ENCODE measurements at places on chromosomes 16 and 17.

DNA sequence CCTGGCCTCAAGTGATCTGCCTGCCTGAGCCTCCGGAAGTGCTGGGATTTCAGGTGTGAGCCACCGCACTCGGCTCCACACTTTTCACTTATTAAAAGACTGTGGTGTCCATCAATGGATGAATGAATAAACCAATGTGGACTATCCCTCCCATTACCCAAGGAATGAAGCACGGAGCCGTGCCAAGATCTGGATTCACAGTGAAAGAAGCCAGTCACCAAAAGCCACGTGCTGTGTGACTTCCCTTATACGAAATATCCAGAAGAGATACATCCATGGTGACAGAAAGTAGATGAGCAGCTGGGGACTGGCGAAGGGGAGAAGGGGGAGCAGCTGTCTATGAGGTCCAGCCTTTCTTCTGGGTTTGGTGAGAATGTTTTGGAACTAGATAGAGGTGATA is 48.2 kb upstream of the STH start:
- no peak for DNase-seq

DNA sequence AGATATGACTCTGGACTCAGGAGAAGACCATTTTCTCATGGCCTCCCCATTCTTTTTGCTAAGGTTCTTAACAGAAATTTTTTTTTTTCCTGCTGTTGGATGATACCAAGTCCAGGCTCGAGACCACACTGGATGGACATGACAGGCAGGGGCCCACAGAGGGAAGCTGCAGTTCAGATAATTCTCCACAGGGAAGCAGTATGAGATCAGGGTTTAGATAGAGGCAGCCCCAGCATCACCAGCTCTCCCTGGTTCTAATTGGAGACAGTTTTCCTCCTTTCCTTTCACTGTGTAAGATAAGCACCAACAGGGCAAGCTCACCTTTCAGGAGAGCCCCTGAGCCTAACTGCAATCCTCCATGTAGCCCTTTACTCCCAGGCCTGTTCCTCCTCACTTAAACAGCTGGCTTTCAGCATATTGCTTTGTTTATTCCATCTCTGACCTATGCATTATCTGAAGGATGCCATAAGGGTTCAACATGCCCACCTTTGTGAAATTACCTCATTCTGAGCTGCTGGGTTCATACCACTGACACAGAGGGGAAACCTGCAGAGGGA is 108.1 kb downstream of the SNX11 start:
- peak; percentile 65 for DNase-seq

- no peak for DNase-seq
These were observed 49.5 kb downstream of the SRCIN1 start for GRCh38 chr17:38556239-38556638.

DNA sequence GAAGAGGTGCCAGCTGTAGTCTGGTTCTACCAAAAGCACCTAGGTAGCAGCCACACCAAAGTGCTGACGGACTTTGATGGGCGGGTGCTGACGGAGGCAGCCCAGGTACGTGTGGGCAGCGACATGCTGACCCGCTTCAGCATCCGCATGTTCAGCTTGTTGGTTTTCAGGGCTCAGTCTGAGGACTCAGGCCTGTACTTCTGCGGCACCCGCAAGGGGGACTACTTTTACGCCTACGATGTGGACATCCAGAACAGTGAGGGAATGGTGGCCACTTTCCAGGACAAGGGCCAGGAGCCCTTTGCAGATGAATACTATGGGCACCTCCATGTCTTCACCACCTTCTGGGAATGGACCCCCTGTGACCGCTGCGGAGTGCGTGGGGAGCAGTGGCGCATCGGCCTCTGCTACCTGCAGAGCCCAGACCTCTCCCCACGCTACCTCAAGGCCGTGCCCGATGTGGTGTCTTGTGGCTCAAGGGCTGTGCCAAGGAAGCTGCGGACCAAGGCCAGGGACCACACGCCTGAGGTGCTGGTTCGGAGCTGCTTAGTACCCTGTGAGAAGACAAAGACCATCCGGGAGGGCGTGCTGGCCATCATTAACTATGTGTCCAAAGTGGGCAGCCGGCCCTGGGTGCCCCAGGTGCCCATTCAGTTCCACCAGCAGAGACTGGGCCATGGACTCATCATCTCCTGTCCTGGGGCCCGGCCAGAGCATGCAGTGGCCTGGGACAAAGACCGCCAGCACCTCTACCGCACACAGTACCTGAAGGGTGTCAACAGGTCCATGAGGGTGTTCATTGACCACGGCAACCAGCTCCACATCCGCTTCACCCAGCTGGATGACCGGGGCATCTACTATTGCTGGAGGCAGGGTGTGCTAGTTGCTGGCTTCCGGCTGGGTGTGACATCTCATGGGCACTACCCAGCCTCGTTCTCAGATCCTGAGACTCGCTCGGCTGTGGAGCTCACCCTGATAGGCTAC is 5.0 kb upstream of the EFTUD2 start:
- DNase-seq, result no peak

DNA sequence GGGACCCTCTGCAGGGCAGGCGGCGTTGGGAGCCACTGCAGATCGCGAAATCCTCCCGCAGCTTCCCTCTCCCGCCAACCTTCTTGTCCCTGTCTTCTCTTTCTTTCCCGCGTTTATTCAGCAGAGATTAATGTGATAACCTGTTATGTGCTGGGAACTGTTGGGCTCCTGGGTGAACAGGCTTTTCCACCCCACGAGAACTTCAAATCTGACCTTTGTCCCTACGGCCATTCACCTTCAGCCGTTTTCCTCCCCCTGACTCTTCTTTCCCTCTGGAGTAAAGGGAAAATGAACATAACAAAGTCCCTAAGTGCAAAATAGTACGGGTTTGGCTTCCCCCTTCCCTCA is 15.2 kb upstream of the KPNA2 start:
- DNase-seq, result no peak

- no peak for DNase-seq
These were observed 15.4 kb downstream of the CLUH start for GRCh38 chr17:2695961-2696760.

DNA sequence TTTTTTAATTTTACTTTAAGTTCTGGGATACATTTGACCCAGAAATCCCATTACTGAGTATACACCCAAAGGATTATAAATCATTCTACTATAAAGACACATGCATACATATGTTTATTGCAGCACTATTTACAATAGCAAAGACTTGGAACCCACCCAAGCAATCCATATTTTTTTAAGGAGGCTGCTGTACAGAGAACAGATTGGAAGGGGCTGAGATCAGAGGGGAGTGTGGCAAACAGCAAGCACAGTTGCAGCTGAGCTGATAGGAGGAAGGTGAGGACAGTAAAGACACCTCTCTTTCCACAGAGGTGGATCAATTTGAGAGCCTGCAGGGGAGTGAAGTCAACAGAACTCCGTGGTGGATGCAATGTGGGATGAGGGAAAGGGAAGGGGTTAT is 10.2 kb upstream of the TMEM238L start:
- no peak for DNase-seq

DNA sequence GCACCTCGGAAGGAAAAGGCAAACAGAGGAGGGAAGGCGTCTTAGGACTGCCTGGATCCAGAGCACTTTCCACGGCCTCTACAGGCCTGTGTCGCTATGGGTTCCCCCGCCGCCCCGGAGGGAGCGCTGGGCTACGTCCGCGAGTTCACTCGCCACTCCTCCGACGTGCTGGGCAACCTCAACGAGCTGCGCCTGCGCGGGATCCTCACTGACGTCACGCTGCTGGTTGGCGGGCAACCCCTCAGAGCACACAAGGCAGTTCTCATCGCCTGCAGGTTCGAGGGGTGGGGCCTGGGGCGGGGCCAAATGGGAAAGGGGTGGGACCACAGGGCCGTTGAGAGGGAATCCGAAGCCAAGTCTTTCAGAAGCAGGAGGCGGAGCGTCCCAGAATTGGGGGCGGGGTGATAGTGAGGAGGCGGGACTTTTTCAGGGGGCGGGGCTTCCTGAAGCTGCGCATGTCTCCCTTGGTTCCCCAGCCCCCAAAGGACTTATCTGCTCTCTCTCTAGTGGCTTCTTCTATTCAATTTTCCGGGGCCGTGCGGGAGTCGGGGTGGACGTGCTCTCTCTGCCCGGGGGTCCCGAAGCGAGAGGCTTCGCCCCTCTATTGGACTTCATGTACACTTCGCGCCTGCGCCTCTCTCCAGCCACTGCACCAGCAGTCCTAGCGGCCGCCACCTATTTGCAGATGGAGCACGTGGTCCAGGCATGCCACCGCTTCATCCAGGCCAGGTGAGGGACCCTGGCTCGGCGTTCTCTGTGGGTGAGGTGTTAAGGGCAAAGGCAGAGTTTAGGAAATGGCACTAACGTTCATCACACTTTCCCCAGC is 939 bp downstream of the BCL6B start:
- DNase-seq, result peak; percentile 91

DNA sequence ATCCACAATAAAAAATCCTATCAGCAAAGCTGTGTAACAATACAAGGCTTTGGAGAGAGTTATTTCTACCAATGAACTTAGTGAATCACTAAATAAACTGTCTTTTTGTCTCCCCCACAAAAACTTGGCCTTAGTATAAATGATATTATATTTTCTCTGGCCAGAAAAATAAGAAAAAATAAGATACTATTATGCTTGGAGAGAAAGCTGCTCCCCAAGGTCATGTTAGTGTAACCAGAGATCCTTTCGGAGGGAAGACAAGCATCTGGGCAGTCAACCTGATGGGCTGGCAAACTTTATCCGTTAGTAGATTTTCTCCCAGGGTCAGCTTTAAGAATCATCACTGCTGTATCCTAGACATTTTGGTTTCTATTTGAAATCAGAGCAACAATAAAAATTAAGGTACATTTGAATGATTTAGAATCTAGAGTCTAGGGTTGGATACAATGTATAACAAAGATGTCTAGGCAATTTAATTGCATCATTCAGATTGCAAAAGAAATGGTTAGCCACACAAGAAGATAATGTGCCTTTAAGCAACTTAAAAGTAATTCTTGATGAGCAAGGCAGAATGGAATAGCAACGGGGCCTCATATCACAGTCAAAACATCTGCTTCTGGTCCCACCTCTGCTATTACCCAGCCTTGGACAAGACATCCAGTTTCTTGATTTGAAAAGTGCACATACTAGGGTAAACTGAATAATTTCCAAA is 280.4 kb downstream of the SLC39A11 start:
- DNase-seq, result peak; percentile 40

- DNase-seq, result no peak
These were observed 13.2 kb upstream of the RBFOX3 start for GRCh38 chr17:79623786-79624717.

DNA sequence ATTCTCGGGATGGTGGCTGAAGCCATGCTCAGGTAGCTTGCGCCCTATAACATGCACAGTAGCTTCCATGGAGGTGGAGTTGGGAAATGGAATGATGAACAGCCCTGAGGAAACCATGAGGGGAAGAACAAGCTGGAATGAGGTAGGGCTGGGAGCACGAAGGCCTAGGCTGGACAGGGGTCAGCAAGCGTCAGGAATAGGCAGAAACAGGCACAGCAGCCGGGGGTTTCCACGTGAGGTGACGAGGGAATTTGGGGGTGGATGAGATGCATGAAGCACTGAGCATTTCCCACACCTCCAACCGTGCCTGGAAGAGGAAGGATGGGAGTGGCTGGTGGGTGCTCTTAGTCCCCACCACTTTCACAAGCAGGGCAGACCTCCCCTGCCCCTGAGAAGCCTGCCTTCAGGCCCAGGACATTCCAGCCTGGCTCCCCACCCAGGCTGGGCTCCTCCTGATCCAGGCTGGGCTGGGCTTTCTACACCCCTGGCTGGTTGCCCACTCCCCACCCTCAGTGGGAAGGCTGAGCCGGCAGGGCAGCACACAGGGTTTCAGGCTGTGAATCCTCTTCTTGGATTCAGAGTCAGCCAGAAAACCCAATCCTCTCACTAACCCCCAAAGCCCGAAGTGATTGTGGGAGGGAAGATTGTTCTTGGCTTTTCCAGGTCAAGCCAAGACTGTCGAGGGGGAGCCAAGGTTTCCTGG is 21.9 kb downstream of the PLEKHG4 start:
- peak; percentile 45 for DNase-seq

DNA sequence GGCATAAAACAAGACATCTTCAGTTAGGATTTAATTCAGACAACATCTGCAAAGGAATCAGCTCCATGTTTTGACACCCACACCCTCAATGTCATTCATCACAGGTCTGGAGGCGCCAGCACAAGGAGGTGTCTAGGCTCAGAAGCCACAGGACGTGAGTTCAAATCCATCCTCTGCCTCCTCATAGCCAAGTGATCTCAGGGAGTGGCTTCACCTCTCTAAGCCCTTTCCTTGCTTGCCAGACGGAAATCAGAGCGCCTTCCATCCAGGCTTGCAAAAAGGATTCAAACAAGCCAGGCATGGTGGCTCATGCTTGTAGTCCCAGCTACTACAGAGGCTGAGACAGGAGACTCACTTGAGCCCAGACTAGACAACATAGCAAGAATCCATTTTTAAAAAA is 84.6 kb downstream of the GSG1L start:
- no peak for DNase-seq

GRCh38 chr16:15592324-15592723 is 50.6 kb downstream of the MARF1 start:
- no peak for DNase-seq

- DNase-seq, result no peak
These were observed 81.0 kb downstream of the RPTOR start for GRCh38 chr17:80625627-80626026.

DNA sequence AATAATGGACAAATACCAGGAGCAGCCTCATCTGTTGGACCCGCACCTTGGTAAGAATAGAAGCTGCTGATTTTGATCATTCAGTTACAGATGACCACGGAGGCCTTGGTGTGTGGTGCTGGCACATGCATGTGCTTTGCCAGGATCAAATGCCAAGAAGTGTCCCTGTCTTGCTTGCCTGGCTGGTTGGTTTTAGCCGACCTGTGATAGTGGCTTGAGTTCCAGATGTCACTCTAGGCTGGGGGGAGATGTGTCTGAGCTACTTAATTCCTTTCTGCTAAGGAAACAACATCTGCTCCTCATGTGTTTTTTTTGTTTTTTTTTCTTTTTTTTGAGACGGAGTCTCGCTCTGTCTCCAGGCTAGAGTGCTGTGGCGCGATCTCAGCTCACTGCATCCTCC is 4.3 kb downstream of the TBCD start:
- DNase-seq, result no peak

DNA sequence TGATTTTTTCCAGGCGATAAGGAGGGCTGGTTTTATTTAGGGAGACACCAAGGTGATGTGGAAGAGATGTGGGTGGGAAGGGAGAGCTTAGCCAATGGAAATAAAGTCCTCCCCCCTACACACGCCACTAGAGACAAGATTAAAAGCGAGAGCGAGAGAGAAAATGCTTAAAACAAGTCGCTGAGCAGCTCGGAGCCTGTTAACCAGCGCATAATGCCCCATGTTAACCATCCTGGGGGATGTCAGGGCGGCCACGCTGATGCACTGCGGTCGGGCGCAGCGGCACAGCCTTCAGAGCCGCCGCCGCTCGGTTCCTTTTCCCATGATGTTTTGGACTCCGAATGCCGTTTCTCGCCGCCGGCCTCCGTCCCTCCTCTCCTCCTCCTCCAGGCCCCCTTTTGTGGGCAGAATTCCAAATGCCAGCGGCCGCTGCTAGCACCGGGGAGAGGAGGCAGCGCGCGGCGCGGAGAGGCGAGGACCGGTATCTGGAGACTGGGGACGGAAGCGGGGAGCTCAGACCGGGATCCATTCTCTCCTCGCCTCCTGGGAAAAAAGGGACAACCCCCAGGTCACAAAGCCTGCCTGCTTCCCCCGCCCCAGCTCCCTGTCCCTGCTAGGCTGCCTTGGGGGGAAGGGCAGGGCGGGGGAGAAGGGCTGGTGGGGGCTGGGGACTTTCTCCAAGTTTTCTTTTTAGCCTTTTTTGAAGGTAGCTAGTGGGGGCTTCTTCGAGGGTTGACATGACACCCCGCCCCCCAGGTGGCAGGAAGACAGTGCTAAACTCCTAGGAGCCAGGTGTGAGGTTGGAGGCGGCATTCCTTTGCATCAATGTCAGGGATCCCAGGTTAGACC is 98.1 kb upstream of the CCL2 start:
- DNase-seq, result no peak

All from cardiac fibroblast (primary cell).